ENCODE measurements at places on chromosomes 6 and 20. TPM values are rescaled to one million over a fixed set of nuclear protein-coding genes. Genes with fewer than 3 reads are reported as not detected.

SIM1 gene
- not detected for total RNA-seq

DOK5 gene
- 27.5 TPM for total RNA-seq

MYT1 gene
- under 0.01 TPM for total RNA-seq

TGM3 gene
- total RNA-seq = under 0.01 TPM

HLA-DRB1 gene
- total RNA-seq = 0.17 TPM

C6orf163 gene
- 2.2 TPM for total RNA-seq

NKAIN2 gene
- not detected for total RNA-seq

TXLNB gene
- total RNA-seq = 4.1 TPM

DEFB132 gene
- not detected for total RNA-seq

TRIM40 gene
- not detected for total RNA-seq

DSP gene
- 0.44 TPM for total RNA-seq

ZFP57 gene
- 0.17 TPM for total RNA-seq

CLPSL2 gene
- not detected for total RNA-seq

PSORS1C2 gene
- not detected for total RNA-seq

BNIP5 gene
- total RNA-seq = not detected

PTCRA gene
- total RNA-seq = not detected

TRIM10 gene
- total RNA-seq = not detected

SPATS1 gene
- total RNA-seq = not detected

SCRT2 gene
- total RNA-seq = not detected

RALGAPB gene
- 32.7 TPM for total RNA-seq

PI3 gene
- total RNA-seq = not detected

NMBR gene
- not detected for total RNA-seq

OTOR gene
- total RNA-seq = not detected

CD83 gene
- total RNA-seq = 4.5 TPM

TSPO2 gene
- not detected for total RNA-seq

NKAPL gene
- 0.73 TPM for total RNA-seq

ADAM33 gene
- 136 TPM for total RNA-seq

ZNF391 gene
- 1.8 TPM for total RNA-seq

ZNF831 gene
- not detected for total RNA-seq

SPATA25 gene
- 3.5 TPM for total RNA-seq

ILRUN gene
- 46.3 TPM for total RNA-seq

PRSS35 gene
- 4.3 TPM for total RNA-seq

OLIG3 gene
- total RNA-seq = not detected
